ENCODE measurements at places on chromosomes 1 and 21.
A peak's percentile ranks its signal among the peaks of the same experiment; 100 is the strongest.

- peak; percentile 57 for DNase-seq
These were observed 607.8 kb upstream of the ADGRL2 start for GRCh38 chr1:81192647-81193642.

GRCh38 chr1:92356956-92357355, 58.1 kb downstream of the RPAP2 start:
- no peak for DNase-seq

DNA sequence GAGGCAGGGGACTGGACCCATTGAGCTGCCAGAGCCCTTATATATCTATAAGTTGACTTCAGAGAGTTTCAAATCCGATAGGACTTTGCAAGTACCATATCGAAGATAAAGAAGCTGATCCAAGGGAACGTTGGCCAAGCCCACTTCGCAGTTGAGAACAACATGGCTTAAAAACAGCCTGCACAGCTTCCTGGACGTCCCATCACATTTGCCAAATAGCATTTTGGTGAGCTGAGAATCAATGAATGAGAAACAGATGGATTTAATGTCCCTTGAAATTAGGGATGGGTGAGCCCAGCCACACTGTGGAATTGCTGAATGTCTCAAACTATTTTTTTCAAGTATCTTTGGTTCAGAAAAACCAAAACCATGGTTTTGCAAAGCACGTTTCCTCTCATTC, 64.8 kb downstream of the KCNJ15 start:
- no peak for DNase-seq

GRCh38 chr1:117147856-117148588, 26.5 kb upstream of the TRIM45 start:
- DNase-seq = no peak

GRCh38 chr1:67300561-67300960, 7.1 kb upstream of the IL12RB2 start:
- DNase-seq = no peak

DNA sequence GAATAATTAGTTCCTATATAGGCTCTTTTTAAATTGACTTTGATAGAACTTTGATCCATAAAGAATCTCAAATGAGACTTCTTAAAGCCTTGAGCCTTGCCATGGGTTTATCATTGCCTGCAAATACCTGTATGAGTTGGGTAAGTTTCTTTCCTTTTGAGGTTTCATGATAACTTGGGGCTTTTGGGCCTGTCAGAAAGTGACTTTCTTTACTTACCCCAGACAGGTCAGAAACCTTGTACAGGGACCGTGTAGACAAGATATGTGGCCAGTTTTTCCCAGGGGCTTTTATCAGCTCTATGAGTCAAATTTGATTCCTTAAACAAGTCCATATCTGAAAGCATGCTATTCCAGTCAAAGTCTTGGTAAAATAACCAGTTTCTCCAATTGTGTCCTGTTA, 17.3 kb downstream of the KCTD3 start:
- no peak for DNase-seq

DNA sequence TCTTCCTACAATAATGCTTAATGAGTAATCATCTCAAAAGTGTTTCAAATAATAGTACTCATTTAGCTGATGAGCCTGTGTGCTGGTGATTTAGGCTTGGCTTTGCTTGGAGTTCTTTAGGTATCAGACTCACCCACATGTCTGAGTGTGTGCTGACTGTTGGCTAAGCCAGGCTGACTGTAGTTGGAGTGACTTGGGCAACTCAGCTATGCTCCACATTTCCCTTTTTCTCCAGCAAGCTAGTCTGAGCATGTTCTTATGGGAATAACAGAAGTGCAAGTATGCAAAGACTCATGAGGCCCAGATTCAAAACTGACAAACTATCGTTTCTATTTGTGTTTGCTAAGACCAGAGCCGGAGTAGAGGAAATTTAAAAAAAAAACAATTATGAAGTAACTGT, 99.0 kb upstream of the ADGRL4 start:
- DNase-seq = no peak

GRCh38 chr21:35511696-35512162, 462.6 kb upstream of the RUNX1 start:
- no peak for DNase-seq

GRCh38 chr1:201264554-201264953, 18.8 kb upstream of the PKP1 start:
- no peak for DNase-seq

- no peak for DNase-seq
These were observed 50.0 kb upstream of the SLC19A1 start for GRCh38 chr21:45592208-45592619.

DNA sequence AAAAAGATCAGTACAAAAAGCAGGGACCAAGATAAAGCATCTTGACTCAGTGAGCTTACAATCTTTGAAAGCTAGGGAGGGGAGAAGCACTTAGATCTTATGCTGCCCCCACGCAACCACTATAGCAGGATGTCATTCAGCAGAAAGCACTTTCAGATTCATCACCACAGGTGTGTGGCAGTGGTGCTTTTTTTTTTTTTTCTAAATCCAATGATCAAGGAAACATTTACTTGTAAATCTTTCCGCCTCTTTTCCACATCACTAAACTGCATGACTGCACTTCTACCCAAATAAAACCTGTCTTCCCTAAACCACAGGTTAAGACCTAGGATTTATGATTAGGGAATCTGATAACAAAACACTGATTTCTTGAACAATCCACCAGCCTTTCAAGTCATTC, 154.8 kb downstream of the SLC45A1 start:
- DNase-seq = no peak

GRCh38 chr1:207079706-207080241, 8.9 kb upstream of the C4BPB start:
- DNase-seq = no peak

DNA sequence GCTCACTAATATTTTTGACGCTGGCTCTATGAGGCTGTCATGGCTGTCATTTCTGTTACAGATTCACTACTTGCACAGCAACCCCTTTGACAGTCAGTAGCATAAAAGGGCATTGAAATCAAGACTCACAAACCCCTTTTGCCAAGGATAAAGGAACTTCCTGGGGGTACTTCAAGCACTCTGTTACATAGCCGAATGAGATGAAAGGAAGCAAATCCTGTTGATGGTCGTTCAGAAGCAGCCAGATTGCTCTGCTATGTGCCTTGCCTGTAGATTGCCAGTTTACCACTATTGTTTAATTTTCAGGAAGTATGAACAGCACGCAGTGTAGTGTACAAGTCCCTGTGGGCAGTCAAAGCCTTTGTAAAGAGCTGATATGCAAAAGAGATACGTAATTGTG, 296.2 kb downstream of the LRRIQ3 start:
- DNase-seq = no peak

DNA sequence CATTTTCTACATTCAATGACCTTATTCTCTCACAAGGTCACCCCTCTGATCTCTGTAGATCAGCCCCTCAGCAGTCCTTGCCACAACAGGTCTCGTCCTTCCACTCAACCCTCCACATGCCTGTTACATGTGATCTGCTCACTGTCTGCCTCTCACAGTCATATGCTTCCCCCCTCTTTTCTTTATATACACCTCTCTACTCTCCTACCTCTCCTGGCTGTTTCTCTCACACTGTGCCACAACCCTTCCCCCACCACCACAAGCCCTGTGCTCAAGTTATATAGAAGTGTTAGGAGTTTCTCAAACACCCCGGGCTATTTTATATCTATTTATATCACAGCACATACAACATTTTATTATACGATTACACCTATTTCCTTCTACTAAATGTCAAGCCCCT, 12.6 kb downstream of the B3GALNT2 start:
- no peak for DNase-seq

GRCh38 chr1:58768971-58769808, 14.7 kb downstream of the JUN start:
- DNase-seq = peak; percentile 54

DNA sequence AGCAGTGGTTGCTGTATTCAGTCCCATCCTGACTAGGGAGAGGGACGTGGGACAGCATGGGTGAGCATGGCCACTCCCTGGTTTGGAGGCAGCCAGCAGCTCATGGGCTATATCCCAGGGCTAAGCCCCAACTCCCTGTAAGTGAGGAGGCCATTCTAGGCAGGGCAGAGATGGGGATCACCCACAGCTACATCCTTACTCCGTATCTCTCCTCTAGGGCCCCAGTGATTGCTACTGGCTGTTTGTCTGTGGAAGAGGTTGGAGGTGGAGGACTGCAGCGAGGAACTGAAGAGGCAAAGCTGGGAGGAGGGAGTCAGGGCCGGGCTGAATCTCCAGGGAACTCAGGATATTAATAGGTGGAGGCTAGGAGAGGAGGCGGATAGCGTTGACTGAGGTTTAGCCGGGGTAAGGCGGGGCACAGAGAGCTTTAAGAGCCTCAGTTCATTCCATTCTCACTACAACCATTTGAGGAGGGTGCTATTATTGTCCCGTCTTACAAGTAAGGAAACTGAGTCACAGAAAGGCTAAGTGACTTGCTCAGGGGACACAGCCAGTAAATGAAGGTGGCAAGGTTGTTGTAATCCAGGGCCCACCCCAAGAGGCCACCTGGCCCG, 6.8 kb downstream of the OLIG2 start:
- no peak for DNase-seq

DNA sequence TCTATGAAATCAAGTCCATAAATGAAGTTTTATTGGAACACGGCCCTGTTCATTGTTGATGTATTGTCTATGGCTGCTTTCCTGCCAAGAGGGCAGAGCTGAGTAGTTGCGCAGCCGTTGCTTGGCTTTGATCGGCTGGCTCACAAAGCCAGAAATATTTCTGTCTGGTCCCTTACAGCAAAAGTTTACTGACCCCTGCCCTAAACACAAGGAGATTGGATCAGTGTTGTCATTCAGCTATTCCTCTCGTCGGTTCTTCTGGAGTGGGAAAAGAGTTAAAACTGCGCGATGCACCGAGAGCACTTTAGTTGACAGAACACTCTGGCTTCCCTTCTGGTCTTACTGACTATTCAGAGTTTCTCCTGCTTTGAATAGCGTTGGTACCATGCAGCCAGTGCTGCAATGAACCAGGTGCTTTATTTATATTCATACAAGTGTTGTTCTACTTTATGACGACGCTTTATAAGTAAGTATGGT, 868 bp downstream of the ZBTB40 start:
- no peak for DNase-seq

GRCh38 chr1:66388913-66389312, 145.0 kb upstream of the SGIP1 start:
- DNase-seq = no peak

- no peak for DNase-seq
These were observed 293.3 kb upstream of the RUNX1 start for GRCh38 chr21:35342440-35342839.

DNA sequence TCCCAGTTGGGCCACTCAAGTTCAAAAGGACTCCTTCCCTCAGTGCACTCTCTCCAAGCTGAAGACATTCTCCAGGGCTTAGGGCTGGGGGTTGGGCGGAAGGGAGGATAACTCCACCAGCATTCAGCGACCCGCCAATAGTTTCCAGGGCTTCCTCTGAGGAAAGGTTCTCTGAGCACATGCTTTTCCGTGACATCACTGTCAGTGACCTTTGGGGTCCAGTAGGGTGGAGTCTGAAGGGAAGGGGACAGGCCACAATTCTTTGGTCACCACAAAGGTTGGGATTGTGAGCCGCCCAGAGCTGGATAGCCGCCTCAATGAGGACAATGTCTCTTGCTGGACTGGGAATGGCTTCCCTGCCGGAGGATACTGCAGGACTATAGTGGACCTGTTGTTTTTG, 22.8 kb upstream of the RXRG start:
- no peak for DNase-seq

DNA sequence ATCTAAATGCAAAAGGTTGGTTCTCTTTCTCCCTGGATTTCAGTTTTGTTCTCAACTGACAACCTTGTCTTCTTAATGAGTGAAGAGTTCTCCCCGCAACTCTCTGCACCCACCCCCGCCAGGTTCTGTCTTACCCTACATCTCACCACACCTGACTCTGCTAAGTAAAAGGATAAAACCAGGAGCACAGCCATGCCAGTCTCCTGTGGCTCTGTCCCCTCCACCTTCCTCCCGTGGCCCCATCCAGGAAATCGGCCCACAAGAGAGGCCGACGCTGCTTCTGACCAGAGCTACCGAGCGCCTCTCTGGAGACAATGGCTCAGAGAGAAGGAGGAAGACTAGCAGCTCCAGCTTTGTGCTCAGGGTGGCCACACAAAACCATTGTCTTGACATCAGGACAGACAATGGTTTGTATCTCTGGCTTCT, 72.2 kb downstream of the PLEKHA6 start:
- peak; percentile 29 for DNase-seq

DNA sequence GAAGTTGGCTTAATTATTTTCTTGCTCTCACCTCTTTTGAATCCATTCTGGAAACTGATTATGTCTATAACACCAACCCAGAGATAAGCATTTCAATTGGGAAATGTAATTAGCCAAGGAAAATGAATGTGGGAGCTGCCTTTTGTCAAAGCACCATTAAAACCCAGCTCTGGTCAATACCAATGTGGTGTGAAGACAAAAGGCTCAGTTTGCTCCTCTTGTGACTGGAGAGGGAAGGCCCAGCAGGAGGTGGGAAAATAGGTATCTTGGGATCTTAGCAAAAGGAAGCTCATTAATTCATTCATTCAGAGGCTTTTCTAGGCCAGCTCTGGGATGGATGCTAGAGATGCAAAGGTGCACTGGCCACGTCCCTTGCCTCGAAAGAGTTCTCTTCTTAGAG, 75.0 kb upstream of the SELENON start:
- peak; percentile 34 for DNase-seq

GRCh38 chr1:6325482-6325881, 64.6 kb upstream of the GPR153 start:
- no peak for DNase-seq

DNA sequence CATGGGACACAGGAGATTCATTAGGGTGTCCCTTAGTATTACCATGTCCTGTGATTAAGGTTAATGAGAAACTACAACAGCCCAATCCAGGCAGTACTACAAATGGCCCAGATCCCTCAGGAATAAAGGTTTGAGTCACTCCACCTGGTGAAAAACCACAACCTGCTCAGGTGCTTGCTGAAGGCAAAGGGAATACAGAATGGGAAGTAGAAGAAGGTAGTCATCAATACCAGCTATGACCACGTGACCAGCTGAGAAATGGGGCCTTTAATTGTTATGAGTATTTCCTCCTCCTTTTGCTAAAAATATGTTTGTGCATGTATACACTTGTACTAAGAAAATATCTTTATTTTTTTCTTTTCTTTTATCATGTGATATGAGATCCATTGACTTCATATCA, 91.1 kb upstream of the ADAMTS5 start:
- no peak for DNase-seq

GRCh38 chr1:154418923-154419619, 13.9 kb downstream of the IL6R start:
- DNase-seq = no peak

- no peak for DNase-seq
These were observed 52.4 kb downstream of the TLCD4 start for GRCh38 chr1:95169548-95169947.

DNA sequence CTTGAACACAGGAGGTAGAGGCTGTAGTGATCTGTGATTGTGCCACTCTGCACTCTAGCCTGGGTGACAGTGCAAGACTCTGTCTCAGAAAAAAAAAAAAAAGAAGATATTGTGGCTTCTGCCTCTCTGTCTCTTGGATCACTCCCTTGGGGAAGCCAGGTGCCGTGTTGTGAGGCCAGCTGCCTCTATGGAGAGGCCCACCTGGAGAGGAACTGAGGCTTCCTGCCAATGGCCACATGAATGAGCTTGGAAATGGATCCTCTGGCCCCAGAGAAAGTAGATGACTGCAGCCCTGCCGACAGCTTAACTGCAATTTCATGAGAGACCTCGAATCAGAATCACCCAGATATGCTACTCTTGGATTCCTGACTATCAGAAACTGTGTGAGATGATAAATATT, 19.7 kb upstream of the AK2 start:
- no peak for DNase-seq
